ENCODE measurements at places on chromosomes 5 and 9.

DNA sequence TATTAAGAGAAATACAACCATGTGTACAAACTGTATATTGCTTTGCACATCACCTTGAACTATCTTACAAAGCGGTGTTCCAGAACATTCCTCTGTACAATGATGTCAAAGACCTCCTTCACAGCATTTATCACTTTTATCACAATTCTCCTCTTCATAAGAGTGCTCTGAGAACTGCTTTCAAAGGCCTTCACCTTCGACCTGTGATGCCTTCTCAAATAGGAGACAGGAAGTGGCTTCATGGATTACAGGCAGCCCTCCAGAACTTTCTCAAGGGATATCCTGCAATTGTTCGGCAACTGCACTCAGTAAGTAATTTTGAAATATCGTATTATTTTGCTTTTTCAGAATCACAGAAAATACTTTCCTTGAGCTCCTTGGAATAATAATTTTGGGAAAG lies 68.0 kb upstream of the IL7R start:
- DNase-seq, result no peak

DNA sequence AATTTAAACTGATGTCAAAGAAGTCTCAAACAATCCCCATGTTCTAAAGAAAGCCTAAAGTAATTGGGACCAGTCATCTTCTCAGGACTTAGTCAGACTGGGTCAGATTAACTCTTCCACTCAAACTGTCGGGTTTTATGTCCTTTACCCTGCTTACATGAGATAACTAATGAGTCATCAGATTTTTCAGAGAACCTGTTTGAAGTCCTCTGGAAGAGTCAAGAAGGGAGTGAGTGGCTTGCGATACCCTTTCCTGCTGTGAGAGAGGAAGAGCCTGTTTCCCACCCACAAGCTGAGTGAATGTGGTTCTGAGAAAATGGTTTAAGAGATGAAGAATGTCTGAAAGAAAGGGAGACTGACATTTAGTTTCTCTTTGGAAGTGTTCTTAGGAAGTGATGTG lies 1866.7 kb upstream of the C9orf72 start:
- DNase-seq, result no peak

GRCh38 chr5:13698885-13699284 lies 245.6 kb downstream of the DNAH5 start:
- no peak for DNase-seq

DNA sequence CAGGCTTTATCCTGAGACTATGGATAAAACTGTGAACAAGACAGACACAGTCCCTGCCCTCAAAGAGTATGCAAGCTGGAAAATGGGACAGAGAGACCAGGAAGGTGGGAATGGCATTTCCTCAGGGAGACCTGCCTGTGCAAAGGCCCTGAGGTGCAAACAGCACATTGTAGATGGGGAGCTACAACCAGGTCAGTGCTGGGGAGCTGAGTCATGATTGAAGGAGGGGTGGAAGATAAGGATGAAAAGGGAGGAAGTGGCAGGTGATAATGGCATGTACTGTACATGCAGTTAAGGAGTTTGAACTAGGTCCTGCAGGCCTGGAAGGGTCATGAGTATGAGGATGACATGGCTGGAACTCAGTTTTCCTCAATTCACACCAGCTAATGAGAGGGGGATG lies 75.5 kb upstream of the BOD1 start:
- no peak for DNase-seq

GRCh38 chr5:74660873-74661272 lies 20.3 kb upstream of the ENC1 start:
- DNase-seq, result no peak

DNA sequence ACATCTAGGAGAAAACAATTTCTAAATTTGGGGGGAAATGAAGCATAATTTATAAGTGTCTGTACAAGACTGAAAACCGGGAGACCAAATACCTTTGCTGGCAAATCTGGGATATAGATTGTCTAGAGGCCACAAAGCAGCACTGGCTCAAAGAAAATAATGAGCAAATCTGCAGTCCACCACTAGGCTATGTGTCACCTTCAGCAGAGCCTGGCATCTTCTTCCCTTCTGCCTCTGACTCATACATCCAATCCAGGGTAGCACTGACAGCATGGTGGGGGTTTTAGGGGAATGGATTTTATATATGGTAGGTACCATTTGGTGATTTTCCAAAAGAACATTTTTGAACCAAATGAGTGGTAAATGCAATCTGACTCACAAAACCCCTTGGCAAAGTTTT lies 12.8 kb downstream of the FAM81B start:
- no peak for DNase-seq

- no peak for DNase-seq
Measured at GRCh38 chr9:79257228-79257781, 314.5 kb upstream of the TLE4 start.

DNA sequence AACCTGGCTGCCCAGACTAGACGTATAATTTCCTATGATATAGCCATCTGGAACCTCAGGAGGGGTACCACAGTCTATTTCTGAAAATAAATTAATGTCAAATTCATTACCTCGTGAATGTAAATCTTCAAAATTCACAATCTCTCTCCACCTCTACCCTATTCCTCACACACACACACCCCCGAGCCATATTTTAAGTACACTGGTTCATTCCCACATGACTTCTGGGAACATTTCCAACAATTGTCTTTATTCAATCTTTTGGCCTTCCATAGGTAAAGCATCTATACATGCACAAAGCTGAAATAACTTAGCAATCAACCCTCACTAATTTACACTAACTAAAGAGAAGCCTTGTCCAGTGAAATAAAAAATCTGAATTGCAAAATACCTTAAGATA lies 32.7 kb downstream of the SUSD1 start:
- DNase-seq, result no peak

DNA sequence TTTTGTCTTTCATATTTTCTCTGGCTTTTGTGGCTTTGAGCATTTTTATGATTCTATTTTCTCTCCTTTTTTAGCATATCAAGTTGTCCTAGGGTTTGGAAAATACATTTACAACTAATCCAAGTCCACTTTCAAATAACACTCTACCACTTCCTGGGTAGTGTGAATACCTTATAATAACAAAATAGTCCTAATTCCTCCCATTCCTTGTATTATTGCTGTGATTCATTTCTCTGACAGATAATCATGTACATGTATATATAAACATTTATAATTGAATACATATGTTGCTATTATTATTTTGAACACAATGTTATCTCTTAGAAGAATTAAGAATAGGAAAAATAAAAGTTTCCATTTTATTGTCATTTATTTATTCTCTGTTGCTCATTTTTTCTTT lies 14.9 kb upstream of the ADAM19 start:
- no peak for DNase-seq

- DNase-seq, result no peak
Measured at GRCh38 chr9:99466104-99466503, 244.0 kb downstream of the SEC61B start.

- DNase-seq, result no peak
Measured at GRCh38 chr9:89695441-89695891, 90.7 kb downstream of the GADD45G start.

GRCh38 chr5:128212191-128212806 lies 128.7 kb downstream of the SLC12A2 start:
- DNase-seq, result no peak

DNA sequence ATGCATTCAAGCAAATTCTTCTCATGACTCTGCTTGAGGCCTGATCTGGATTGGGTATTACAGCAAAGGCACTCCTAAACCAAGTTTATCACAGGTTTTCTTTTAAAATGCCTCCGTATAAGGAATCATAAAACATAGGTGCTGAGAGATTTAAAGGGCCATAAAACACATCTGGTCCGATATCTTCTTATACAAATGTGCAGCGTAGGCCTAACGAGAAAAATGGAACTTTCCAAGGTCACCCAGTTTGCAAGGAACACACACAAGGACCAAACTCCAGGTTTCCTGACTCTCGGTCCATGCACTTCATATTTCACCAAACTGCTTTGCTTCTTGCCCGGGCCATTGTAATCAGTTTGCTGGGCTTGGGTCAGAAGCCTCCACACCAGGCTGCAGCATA lies 22.1 kb downstream of the SH3RF2 start:
- DNase-seq, result no peak

GRCh38 chr9:79490657-79491248 lies 81.0 kb upstream of the TLE4 start:
- DNase-seq, result no peak

GRCh38 chr9:129036923-129037766 lies 719 bp downstream of the MIGA2 start:
- no peak for DNase-seq

DNA sequence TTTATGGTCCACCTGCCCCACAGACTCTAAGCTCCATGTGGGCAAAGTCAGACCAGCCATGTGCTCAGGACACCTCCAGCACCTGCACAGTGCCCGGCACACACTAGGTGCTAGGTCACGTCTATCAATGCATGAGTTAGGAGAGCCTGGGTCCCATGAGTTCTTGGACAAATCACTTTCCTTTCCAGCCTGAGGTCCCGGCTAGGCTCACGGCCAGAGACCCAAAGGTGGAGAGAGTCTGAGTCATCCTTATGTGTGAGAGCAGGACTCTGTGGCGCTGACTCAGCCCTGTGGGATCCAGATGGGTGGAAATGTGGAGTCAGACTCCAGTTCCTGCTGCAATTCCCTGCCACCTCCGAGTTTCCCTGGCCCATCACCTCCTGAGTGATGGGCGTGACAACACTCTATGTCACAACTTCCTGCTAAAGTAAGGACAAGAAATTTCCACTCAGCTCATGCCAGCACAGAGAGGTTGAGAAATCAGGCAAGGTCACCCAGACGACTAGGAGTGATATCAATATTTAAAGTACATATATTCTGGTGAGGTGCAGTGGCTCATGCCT lies 2.5 kb upstream of the ST6GALNAC4 start:
- no peak for DNase-seq

DNA sequence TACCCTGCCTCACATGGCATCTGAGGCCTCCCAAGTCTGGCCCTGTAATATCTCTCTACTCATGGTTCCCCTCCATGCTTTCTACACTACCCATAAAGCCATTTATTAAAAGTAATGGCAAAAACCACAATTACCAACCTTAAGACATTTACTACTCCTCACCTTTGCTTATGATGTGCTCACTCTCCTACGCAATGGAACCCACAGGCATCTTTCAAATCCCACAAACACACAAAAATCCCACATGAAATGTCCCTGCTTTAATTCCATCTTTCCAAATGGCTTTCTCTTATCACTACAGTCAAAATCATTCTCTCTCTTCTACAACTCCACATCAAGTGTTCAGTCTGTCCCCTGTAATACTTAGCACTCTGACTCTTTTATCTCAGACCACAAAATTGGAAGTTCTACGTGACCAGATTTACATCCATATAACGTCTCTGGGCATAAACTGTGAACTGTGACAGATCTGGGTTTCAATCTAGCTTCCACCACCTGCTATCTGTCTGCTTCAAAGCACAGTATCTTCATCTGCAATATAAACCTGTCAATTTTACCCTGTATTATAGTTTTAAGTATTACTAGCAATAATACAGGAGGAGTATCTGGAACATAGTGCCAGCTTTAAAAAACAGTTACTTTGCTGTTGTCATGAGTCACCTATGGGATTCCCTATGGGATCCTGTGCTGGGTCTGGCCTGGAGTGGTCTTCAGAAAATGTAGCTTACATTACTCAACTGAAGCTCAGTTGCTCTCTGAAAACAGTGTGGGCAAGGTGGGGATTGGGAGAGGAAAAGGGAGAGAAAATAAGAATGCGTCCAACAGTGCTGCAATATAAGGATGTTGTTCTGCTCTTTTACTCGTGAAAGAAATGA lies 137.1 kb upstream of the TRIM32 start:
- no peak for DNase-seq

GRCh38 chr9:116394894-116395698 lies 241.5 kb downstream of the PAPPA start:
- DNase-seq, result no peak

DNA sequence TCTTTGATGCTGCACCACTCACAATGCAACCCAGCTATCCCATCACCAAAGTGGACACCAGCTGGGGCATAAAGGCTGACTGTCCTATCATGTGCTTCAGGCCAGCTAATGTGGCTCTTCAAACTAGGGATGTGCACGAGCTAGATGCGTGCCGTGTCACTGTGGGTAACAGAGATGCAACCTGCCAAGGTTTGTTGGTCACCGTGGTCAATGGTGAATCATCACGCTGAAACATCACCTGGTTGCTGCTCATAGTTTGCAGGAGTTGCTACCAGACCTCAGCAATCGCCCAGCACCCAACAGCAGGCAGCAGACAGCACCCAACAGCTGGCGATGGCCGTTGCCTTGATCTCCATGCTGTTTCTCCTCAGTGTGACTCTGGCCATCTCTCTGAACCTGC lies 2.1 kb upstream of the PCDHGA1 start:
- no peak for DNase-seq

GRCh38 chr5:104914536-104915070 lies 1352.0 kb upstream of the NUDT12 start:
- DNase-seq, result no peak

GRCh38 chr5:151602806-151603205 lies 11.7 kb upstream of the FAT2 start:
- no peak for DNase-seq

DNA sequence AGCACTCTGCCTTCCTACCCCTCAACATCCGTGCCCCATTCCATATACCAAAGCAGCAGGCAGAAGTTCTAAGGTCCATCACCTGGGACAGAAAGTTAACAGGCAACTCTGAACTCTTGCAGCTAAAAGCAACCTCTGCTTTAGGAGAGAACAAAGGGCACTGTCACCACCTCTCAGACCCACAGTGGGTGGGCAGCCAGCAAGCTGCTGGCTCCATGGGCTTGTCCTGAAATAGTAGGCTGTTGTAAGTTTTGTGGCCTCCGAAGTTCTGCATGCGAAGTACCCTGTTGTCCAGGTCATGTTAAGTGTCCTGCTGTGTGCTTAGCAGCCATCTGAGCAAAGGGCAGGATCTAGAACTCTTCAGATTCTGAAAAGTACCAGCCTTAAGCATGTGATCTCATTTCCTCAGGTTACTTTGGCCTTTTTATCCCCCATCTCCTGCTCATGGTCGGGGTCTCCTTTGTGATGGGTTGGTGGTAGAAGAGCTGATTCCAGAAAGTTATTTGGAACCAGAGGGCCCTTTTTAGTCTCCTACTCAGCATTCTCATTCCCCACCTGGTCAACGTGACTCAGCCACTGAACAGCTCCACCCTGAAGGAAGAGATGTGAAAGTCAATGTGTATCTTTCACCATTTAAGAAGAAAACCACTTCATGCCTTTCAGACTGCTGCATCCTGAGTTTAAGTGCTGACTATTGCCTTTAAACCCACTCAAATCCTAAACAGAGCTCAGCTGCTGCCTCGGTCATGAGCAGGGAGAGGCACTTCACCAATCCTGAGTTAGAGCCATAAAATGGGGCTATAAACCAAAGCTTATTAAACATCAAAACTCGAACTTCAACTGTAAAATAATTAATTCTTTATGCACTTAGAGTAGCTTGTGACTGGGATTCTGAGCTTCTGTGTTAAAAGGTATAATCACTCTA lies 121.4 kb downstream of the DPYSL3 start:
- no peak for DNase-seq

GRCh38 chr5:124410539-124411488 lies 335.6 kb downstream of the ZNF608 start:
- no peak for DNase-seq

- no peak for DNase-seq
Measured at GRCh38 chr5:59607138-59607765, 286.3 kb downstream of the PDE4D start.

GRCh38 chr9:130682421-130683121 lies 11.0 kb upstream of the EXOSC2 start:
- DNase-seq, result peak; percentile 50
